Activated T-helper 9 cell treated with anti-CD3 and anti-CD28 coated beads, Interleukin-2, amount 50 U/mL, for 16 hours (primary cell): ENCODE measurements at places on chromosomes 2 and 18.

- no peak for DNase-seq
These were observed 125.8 kb upstream of the EFEMP1 start for GRCh38 chr2:56049233-56049845.

- DNase-seq: no peak
These were observed 142.7 kb downstream of the ATP9B start for GRCh38 chr18:79211844-79212243.

DNA sequence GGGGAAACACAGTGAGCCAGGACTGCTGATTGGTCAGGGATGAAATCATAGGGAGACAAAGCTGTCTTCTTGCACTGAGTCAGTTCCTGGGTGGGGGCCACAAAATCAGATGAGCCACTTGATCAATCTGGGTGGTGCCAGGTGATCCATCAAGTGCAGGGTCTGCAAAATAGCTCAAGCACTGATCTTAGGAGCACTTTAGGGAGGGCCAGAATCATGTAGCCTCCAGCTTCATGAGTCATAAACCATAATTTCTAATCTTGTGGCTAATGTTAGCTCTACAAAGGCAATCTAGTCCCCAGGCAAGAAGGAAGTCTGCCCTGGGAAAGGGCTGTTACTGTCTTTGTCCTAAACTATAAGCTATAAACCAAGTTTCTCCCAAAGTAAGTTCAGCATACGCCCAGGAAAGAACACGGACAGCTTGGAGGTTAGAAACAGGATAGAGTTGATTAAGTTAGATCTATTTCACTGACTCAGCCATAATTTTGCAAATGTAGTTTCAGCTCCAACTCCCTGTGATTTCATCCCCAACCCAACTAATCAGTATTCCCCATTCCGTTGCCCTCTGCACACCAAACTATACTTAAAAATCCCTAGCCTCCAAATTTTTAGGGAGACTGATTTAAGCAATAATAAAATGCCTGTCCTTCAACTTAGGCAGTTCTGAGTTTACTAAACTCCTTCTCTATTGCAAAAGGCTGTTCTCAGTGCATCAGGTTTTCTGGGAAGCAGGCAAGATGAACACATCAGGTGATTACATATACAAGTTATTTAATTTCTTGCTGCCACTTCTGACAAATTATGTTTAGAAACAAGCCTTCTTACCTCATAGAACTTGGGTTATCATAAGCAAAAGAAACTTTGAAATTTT, 226.9 kb upstream of the SPOPL start:
- no peak for DNase-seq

DNA sequence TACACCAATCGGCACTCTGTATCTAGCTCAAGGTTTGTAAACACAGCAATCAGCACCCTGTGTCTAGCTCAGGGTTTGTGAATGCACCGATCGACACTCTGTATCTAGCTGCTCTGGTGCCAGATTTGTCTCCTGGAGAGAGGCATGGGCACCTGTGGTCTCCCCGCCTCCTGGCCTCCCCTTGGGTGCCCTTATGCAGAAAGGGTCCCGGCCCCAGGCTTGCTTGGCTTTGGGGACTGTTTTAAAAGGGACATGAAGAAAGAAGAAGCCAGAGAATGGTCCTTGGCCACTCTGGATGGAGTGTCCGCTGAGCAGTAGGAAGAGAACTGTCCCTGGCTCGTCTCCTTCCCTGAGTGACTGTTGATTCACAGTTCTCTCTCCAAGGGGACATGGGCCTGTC, 11.5 kb upstream of the ALPP start:
- DNase-seq: no peak

DNA sequence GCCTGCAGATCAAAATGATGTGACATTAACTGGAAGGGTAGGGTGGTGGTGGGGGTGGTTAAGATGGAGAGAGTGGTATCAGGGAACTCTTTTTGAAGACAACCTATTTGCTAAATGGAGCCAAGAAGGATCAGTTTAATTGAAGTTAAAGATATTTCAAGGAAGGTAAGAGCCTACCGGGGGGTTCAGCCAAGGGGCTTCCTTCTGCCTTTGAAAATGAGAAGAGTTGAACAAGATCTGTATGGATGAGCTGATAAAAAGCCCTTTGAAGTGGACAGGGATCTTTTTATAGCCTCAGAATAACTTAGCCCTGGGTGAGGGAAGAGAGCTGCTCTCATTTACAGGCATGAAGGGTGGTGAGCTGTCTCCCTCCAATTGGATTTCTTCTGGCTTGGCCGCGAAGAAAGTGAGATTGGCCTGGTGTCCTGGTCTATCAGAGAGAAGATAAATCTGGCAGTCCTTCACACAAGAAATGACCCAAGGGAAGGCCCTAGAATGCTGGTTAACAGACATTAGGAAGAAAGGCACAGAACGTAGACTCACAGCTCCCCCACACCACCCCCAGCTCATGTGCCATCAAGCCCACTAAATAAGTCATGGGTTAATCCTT, 439.8 kb downstream of the TNS1 start:
- DNase-seq: no peak

- DNase-seq: no peak
These were observed 85.5 kb downstream of the MTA3 start for GRCh38 chr2:42653908-42654445.

DNA sequence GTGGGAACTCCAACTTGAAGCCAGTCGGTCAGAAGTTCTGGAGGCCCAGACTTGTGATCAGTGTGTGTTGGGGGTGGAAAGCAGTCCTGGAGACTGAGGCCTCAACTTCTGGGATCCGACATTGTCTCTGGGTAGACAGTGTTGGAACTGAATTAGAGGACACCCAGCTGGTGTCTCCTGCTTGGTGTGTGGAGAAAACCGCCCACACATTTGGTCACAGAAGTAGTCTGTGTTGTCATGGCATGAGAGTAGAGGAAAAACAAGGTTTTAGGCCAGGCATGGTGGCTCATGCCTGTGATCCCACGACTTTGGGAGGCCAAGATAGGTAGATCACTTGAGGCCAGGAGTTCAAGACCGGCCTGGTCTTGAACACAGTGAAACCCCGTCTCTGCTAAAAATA, 51.5 kb downstream of the PUM2 start:
- no peak for DNase-seq

DNA sequence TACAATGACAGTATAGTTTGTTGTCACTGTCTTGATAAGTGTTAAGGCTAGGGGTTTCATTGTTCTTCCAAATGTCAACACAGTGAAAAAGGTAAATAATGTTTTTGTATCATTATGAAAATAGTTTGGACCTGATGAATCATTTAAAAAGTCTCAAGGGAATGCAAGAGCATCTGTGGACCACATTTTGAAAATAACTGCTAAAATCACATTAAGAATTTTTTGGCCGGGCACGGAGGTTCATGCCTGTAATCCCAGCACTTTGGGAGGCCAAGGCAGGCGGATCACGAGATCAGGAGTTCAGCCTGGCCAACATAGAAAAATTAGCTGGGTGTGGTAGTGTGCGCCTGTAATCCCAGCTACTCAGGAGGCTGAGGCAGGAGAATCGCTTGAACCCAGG, 10.3 kb downstream of the SCN1A start:
- no peak for DNase-seq

GRCh38 chr2:18548621-18549020, 11.8 kb downstream of the RDH14 start:
- DNase-seq: no peak

GRCh38 chr18:24427484-24427883, 1.0 kb downstream of the IMPACT start:
- no peak for DNase-seq

GRCh38 chr2:96575785-96576456, 39.4 kb downstream of the ARID5A start:
- DNase-seq: no peak

- DNase-seq: no peak
These were observed 50.4 kb downstream of the PDK1 start for GRCh38 chr2:172606285-172606684.

DNA sequence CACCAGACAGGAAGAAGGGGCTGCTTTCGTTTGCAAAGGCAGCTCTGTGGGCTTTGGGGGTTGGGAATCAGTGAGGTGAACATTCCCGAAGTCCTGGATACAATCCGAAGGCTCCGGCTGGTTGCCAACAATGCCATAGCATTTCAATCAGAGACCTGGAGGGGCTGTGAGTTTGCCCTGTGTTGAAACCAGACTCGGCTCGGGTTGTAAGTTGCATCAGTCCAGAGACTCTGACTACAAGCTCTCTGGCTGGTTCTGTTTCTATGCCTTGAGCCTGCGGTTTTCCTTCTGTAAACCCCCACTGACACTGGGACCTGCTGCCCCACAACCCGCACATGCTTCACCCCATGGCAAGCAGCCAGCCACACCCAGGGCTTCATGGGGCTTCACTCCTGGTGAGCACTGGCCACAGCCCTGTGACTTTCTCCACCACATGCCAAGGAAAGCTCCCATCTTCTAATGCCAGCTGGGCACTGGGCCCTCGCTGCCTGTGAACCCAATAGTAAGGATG, 85.7 kb upstream of the ODC1 start:
- no peak for DNase-seq

DNA sequence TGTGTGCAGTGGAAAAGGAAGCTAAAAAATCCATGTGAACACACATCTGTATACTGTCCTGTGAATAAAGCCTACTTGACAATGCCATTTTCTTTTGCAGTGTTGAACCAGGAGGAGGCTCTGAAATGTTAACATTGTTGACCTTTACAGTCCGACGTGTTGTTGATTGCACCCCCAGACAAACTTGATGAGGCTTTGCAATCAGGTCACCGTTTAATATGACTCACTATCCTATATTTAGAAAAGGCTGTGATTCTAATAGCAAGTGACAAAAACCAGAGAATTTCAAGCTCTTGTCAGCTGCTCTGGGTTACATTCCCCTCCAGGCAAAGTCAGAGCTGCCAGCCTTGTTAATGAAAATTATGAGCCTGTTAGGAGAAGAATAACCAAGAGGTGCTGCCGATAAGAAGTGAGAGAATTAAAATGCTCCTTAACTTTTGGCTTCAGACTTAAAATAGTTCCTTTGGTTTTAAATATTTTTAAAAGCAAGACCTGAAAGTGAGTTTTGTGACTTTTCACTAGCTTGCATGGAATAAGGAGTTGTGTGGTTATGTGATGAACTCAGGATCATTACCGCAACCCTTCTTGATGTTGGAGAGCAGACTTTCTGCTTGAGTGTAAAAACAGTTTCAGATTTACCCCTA, 162.1 kb downstream of the QPCT start:
- no peak for DNase-seq

GRCh38 chr18:62196980-62197379, 9.9 kb downstream of the RELCH start:
- no peak for DNase-seq

- DNase-seq: no peak
These were observed 97.6 kb downstream of the KLHL29 start for GRCh38 chr2:23482607-23483006.

DNA sequence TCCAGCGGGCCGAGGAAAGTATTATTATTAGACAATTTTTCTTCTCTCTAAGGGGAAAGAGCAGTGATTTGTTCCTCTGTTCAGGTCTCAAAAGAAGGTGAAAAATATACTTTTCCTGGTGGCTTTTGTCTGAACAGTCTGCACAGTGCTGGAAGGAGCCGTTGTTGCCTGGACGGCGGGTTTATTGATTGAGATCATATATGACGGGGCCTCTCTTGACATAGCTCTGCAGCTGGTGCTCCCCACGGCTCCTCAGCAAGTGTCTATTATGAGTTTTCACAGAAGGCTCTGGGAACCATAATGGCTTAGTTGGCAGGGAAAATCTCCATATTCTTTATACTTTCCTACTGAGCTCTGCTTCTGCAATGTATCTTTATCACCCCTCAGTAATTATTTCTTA, 42.9 kb downstream of the FSHR start:
- no peak for DNase-seq

DNA sequence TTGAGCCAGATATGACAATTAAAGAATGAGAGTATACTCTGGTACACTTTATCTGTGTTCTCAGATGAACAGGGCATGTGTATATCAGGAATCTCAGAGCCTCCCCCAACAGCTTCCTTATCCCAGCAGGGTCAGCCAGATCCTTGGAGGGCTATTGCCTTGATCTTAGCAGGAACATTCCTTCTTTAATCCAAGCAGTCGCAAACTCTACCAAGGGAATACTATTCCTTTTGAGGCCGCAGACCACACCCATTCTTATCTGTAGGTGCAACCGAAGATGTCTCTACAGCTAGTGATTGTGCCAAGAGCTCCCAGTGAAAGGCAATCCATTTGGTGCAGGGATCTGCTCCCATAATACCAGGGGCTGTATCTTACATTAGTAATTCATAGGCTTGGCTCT, 118.3 kb upstream of the DOK6 start:
- DNase-seq: no peak

- DNase-seq: no peak
These were observed 8.2 kb downstream of the TWIST2 start for GRCh38 chr2:238855891-238856580.

GRCh38 chr2:18073601-18074000, 195.1 kb downstream of the KCNS3 start:
- no peak for DNase-seq

DNA sequence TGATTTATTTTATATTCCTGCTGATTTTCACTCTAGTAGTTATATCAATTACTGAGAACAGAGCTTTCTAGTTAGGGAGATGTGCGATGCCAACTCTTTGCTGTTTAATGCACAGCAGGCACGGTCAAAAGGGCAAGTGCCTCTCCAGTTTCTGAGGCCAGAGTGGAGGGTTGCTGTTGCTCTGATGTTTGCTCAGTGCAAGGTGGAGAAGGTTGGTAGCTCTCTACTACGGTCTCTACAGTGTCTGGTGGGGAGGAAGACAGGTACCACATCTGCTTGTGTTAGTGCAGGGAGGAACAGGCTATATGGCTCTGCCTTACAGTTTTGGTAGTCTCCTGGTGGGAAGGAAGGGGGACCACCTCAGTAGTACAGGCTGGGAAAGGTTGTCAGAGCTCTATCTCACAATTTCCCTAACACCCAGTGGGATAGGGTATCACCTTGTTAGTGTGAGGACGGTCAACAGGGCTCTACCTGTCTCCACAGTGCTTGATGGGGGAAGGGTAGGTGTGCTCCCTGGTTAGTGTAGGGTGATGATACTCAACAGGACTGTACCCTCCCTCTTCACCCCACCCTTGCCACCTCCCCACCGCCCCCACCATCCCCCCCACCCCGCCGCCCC, 85.9 kb downstream of the FANCL start:
- DNase-seq: no peak

DNA sequence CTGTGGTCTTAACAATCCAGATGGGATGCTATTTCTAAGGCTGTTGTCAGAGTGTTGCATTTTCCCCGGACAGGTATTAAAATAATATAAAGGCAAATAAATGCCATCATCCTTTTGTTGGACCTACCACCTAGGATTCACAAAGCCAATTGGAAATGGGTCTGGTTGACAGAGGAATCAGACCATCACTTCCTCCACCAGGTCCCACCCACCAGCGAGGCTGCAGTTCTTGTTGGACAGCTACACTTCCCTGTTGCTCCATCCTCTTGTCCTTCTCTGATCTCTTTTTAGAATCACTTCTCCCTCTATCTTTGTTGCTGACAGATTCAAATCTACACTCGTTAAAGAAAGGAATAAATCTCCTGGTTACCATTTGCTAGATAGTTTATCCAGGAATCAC, 1.1 kb downstream of the TMEM169 start:
- no peak for DNase-seq

- no peak for DNase-seq
These were observed 24.6 kb upstream of the CASP10 start for GRCh38 chr2:201158111-201158929.

- no peak for DNase-seq
These were observed 12.6 kb downstream of the ERMN start for GRCh38 chr2:157312866-157313486.
